ENCODE measurements at places on chromosomes 16 and 17.

- no peak for DNase-seq
Observed at GRCh38 chr16:67864594-67864993, 8.3 kb upstream of the EDC4 start.

- DNase-seq: no peak
Observed at GRCh38 chr16:5932906-5933305, 835.3 kb upstream of the EEF2KMT start.

DNA sequence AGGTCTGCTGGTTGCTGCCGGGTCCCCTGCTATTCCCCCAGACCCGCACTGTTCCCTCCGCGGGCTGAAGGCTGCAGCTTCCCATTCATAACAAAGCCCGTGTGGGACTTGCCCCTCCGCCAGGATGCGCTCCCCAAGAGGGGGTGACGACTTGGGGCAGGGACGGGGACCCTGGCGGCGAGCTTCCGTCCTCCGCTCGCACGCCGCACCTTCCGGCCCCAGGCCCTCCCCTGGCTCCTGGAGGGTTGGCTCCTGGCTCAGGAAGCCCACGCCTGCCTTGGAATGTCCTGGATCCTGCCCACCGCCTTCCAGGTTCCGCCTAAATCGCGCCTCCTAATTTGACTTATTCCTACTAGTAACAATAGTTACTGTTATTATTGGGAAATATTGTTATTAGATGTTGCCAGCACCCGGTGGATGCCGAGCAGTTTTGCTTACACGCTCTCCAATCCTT lies 1.1 kb upstream of the TFAP4 start:
- DNase-seq: peak; percentile 71

DNA sequence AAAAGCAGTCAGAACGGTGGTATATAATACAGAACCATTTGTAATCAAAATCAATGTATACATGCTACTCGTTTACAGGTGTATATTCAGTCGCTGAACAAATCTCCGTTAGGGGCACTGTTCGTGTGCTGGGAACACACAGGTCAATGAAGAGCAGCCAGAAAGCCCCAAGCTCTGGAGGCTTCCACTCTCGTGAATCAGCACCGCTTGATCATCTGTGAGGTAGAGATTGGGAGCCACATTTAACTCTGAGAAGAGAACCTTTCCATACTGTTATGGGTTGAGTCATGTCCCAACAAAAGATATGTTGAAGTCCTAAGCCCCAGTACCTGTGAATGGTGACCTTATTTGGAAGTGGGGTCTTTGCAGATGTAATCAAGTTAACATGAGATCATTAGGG lies 5.4 kb upstream of the CYTH1 start:
- no peak for DNase-seq

- DNase-seq: no peak
Observed at GRCh38 chr16:75265911-75266701, 14.7 kb upstream of the BCAR1 start.

DNA sequence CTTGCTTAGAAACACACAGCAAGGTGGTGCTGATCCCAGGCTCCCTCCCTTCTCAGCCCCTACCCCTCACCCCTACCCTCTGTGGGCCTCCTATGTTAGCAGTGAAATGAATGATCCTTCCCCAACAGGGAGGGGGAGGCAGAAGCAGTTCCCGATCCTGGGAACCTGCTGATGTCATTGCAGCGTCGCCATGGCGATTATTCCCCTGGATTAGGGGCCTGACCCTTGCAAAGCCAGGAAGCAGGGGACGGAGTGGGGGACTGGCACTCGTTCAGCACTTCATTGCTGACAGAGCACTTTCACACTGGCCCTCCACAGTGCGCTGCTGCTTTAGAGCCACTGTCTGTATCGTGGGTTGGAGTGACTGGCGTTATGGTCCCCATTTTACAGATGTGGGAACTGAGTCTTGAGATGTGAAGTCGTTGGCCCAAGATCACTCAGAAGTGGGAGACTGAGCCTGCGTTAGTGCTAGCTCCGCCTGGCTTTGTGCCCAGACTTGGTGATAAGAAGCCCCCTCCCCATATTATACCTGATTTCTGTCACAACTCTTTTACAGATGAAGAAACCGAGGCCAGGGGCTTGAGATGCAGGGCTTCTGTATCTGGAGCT lies 26.6 kb downstream of the LASP1 start:
- DNase-seq: no peak

GRCh38 chr16:5069048-5069447 lies 2.6 kb upstream of the ALG1 start:
- no peak for DNase-seq

GRCh38 chr17:2724784-2725164 lies 13.2 kb upstream of the CLUH start:
- peak; percentile 59 for DNase-seq

DNA sequence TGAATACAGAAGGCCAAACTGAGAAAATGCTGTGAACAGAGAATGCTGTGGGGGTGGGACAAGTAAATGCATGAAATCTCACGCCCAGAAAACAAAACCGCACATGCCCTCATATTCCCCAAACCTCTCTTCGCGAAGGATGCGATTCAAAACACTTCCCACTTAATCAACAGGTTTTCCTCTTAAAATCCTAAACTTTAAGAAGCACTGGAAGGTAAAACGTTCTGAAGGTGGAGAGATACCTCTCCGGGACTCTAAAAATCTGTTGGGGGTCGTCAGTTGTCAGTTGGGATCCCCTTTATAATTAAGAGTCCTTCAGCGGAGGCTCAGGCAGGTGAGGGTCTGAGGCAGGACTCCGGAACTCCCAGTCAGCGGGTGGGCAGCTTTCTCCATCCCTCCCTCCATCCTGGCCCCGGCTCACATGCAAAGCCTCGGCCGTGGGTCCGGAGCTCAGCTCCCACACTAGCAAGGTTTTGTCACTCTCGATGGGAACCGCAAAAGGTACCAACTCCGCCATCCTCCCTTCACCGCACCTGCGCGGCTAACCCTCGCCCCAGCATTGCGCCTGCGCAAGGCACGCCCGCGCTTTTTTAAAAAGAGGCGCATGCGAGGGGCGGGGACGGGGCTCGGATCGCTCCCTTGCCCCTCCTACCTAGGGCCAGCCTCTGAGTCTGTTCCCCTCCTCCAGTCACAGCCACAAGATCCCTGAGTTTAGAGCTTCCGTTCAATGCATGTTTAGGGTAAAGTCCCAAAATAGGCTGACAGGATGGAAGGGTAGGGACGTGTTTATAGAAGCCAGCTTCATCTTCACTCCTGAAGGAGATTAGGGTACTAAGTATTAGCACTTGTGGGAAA lies at the start of gene RDM1:
Gene RDM1, minus strand, starts transcription at position 563 of the 855 bp plus-strand sequence. Its CDS starts 46 bp downstream, at position 517.
- peak; percentile 78 for DNase-seq

DNA sequence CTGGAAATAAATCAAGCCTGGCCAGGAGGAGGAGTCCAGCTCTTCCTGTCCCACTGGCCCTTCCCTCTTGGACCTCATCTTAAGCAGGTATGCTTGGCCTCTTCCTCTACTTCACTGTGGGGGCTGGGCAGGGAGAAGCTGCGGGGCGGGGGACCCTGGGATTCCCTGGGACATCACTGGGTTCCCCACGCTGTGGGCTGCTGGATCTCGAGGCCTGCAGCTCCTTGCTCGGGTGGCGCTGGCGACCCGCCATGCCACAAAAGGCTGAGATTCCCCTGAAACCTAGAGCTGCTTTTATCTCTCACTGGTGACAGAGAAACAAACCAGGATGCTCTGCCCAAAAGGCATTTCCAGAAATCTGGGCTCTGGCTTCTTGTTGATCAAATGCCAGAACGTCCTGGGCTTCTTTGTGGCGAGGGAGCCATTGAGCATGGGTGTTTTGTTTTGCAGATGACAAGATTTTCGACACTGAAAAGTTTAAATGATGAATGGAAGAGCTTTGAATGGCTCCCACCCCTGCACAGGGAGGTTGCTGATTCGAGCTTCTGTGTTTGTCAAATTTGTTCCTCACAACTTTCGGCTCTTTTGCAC lies 8.6 kb upstream of the PGS1 start:
- DNase-seq: no peak

- no peak for DNase-seq
Observed at GRCh38 chr16:23149993-23150364, 727 bp upstream of the USP31 start.

DNA sequence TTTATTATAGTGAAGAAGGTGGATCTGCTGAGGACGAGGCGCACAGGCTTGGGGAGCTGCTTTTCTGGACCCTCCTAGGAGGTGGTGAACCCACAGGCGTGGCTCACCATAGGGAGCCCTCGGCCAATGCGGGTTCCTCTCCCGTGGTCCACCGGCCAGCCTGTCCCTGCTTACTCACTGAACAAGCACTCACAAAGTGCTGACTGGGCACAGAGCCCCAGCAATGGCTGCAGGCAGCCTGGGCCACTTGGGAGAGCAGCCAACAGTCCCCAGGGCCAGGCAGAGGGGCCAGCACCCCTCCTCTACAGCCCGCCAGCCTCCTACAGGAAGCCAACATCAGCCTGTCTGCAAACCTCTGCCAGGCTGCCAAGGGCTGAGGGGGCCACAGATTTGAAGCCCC lies 19.1 kb upstream of the NCBP3 start:
- no peak for DNase-seq

- no peak for DNase-seq
Observed at GRCh38 chr16:2960183-2961010, 3.7 kb upstream of the KREMEN2 start.

GRCh38 chr16:83725313-83725712 lies 82.5 kb upstream of the HSBP1 start:
- DNase-seq: no peak

- no peak for DNase-seq
Observed at GRCh38 chr16:83343935-83344366, 463.8 kb upstream of the HSBP1 start.

DNA sequence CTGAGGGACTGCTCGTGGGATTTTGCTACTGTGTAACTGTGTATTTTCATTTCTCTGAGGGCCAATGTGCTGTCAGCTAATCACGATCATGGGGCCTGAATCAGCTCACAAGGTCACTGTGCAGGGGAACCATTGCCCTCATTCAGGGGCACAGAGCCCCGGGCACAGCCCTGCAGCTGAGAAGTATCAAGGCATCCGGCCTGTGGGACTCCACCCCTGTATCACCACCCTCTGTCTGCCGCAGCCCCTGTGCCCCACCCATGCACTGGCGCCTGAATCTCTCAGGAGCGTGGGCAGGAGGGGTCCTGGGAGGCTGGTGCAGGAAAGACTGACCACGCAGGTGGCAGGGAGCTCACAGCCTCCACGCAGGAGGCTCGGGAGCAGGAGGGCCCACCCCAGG lies 43.4 kb upstream of the RASD1 start:
- no peak for DNase-seq

GRCh38 chr17:68319410-68320162 lies 28.3 kb downstream of the ARSG start:
- no peak for DNase-seq

DNA sequence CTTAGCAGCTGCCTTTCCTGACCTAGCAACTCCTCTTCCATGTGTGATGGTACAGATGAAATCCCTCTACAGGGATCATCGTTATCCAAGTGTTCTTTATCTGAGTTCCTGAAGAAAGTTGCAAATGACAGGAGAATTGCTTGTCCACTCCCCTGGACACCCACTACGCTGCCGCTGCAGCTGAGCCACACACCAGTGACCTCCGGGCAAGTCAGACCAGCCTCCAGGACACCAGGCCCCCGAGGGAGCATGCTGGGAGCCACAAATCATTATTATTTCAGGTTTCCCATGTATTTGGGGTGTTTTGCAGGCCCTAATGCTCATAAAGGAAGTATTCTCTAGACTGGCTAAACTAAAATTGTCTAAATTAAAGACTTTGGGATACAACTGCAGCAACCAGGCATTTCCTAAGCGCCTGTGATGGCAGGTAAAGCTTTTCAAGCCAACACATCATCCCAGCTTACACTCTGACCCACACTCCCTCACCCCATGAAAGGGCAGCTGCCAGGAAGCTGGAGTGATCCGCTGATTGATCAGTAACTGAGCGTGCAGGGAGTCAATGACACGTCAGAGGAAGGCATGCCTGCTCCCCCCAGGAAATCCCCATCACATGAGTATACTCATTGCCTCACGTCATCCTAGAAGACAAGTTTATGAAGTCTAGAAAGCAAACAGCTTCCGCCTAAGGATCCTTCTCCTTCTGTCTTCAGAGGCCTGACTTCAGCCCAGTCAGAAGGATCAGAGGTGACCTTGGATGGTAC lies 14.4 kb downstream of the FA2H start:
- DNase-seq: no peak

GRCh38 chr16:12305847-12306801 lies 329.6 kb downstream of the SNX29 start:
- no peak for DNase-seq

DNA sequence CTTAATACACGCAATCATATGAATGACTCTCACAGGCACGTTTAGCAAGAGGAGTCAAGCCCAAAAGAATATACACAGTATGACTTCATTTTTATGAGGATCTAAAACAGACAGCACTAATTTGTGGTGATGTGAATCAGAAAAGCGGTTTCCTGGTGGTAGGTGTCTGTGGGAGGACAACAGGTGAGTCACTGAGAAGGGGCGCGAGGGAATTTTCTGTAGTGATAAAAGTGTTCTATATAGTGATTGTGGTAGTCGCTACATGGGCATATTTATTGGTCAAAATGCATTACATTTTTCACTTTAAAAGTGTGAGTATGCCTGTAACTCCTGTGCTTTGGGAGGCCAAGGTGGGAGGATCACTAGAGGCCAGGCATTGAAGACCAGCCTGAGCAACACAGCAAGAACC lies 7.6 kb upstream of the TNRC6A start:
- DNase-seq: peak; percentile 18

DNA sequence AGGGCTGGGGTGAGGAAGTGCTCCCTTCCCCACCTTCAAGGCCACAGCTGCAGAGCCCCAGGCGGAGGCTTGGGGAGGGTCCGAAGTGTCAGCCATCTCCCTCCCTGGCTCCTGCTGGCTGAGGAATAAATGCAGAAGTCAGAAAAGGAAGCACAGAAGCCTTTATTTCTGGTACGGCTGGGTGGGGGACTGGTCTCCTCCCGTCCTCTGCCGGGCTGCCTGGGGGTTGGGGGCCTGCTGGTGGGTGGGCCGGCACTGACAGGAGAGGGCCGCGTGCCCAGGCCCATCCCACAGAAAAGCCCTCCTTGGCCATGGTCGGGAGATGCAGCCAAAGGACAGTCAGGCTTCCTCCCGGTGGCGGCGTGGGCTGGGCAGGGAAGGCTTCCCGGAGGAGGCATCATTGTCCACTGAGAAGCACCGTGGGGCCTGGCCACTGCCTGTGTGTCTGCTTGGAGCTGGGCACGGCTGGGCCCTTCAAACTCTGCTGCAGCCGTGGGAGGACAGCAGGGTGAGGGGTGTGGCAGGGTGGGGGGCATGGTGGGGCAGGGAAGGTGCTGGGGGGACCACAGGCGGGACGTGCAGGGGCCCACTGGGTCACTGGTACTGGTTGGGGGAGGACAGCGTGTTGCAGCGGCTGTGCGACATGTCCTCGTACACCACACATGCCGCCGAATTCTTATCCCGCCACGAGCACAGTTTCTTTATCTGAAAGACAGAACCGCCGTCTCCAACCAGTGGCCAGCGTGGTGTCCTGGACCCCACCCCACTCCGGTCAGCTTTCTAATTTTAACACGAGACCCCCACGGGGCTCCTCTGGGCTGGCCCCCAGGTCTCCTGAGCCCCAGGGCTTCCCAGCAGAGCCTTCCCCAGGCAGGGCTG lies 2.4 kb downstream of the CD7 start:
- DNase-seq: no peak
